ENCODE measurements at places on chromosomes 2 and 18. TPM values are rescaled to one million over a fixed set of nuclear protein-coding genes. Genes with fewer than 3 reads are reported as not detected.

MDH1B gene
- total RNA-seq, result 0.40 TPM

IGFBP5 gene
- total RNA-seq, result 183 TPM

GRCh38 chr2:146438246-146438645, 1406.6 kb upstream of the ACVR2A start:
- DNase-seq, result no peak
- no peaks in the 10 kb centered on the region for H3K4me1 ChIP-seq
- no peaks in the 10 kb centered on the region for H3K36me3 ChIP-seq

- no peaks in the 10 kb centered on the region for H3K4me1 ChIP-seq
- H3K27me3 ChIP-seq, result no peaks in the 10 kb centered on the region
- H3K36me3 ChIP-seq, result no peaks in the 10 kb centered on the region
- no peak overlapping the region for H3K27ac ChIP-seq
- DNase-seq, result no peak
Measured at GRCh38 chr2:61949714-61950560, 44.5 kb downstream of the COMMD1 start.

ALPI gene
- 22.3 TPM for total RNA-seq

ARHGEF4 gene
- 1.5 TPM for total RNA-seq

- no peak for DNase-seq
- H3K36me3 ChIP-seq, result no peaks in the 10 kb centered on the region
- no peak overlapping the region for H3K27ac ChIP-seq
- H3K4me1 ChIP-seq, result no peaks in the 10 kb centered on the region
- H3K27me3 ChIP-seq, result no peaks in the 10 kb centered on the region
Measured at GRCh38 chr18:34281290-34281689, 56.6 kb upstream of the NOL4 start.

KCNE4 gene
- 0.54 TPM for total RNA-seq

GRCh38 chr2:109433926-109434325, 179.8 kb downstream of the SEPTIN10 start:
- H3K27me3 ChIP-seq, result no peaks in the 10 kb centered on the region
- H3K27ac ChIP-seq, result no peak overlapping the region
- no peak for DNase-seq
- H3K36me3 ChIP-seq, result no peaks in the 10 kb centered on the region
- H3K4me1 ChIP-seq, result no peaks in the 10 kb centered on the region

DNA sequence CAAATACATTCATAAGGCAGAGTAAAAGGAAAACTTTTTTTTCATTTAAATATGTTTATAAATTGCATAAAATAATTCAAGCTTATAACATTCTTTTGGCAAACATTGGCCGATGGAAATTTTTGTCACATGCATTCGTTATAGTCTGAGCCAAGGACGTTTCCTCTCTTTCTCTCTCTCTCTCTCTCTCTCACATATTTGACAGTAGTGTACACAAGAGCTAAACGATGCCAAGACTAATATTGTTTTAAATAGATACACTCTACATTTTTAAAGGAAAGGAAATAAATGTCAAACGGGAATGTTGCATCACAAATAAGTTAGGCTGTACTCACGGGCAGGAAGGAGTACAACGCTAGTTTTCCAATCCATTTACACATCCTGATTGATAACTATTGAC, 251.1 kb upstream of the SMIM21 start:
- H3K27me3 ChIP-seq, result no peaks in the 10 kb centered on the region
- H3K36me3 ChIP-seq, result no peaks in the 10 kb centered on the region
- no peak overlapping the region for H3K4me3 ChIP-seq

- no peaks in the 10 kb centered on the region for H3K36me3 ChIP-seq
- no peak for DNase-seq
- H3K4me3 ChIP-seq, result no peak overlapping the region
- H3K27ac ChIP-seq, result no peak overlapping the region
Measured at GRCh38 chr2:121355488-121355887, 70.5 kb upstream of the TFCP2L1 start.

SIX3 gene
- not detected for total RNA-seq

GRCh38 chr2:216312441-216312840, 59.8 kb downstream of the MARCHF4 start:
- no peaks in the 10 kb centered on the region for H3K4me1 ChIP-seq
- no peak overlapping the region for H3K27ac ChIP-seq
- no peak for DNase-seq
- H3K27me3 ChIP-seq, result no peaks in the 10 kb centered on the region
- no peaks in the 10 kb centered on the region for H3K36me3 ChIP-seq

TNFAIP6 gene
- not detected for total RNA-seq

GRCh38 chr2:233761040-233761769, 1.1 kb downstream of the UGT1A1 start:
- no peaks in the 10 kb centered on the region for H3K4me1 ChIP-seq
- H3K4me3 ChIP-seq, result no peak overlapping the region
- H3K27ac ChIP-seq, result no peak overlapping the region
- no peak for DNase-seq
- H3K36me3 ChIP-seq, result no peaks in the 10 kb centered on the region
- no peaks in the 10 kb centered on the region for H3K27me3 ChIP-seq

C1QL2 gene
- total RNA-seq, result not detected

NR4A2 gene
- total RNA-seq, result 2.1 TPM

TGFA gene
- 51.6 TPM for total RNA-seq

- H3K4me1 ChIP-seq, result no peaks in the 10 kb centered on the region
- H3K36me3 ChIP-seq, result no peaks in the 10 kb centered on the region
- no peak for DNase-seq
- no peak overlapping the region for H3K27ac ChIP-seq
- H3K4me3 ChIP-seq, result no peak overlapping the region
- H3K27me3 ChIP-seq, result no peaks in the 10 kb centered on the region
Measured at GRCh38 chr2:128279009-128279408, 39.7 kb downstream of the HS6ST1 start.

DNA sequence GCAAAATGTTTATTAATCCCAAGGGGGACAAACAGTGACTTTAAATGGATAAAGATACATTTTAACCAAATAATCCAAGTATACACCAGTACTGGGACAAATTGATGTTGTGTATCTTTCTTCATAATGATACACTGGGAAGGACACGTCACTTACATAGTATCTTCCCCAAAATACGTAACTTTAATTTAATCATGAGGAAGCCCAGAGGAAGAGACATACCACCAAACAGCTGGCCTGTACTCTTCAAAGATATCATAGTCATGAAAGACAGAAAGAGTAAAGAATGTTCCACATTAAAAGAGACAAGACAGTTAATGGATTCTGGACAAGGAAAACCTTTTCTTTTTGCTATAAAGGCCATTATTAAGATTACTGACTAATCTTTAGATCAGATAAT, 37.1 kb downstream of the AGFG1 start:
- H3K27ac ChIP-seq, result no peak overlapping the region
- no peaks in the 10 kb centered on the region for H3K4me1 ChIP-seq

DNA sequence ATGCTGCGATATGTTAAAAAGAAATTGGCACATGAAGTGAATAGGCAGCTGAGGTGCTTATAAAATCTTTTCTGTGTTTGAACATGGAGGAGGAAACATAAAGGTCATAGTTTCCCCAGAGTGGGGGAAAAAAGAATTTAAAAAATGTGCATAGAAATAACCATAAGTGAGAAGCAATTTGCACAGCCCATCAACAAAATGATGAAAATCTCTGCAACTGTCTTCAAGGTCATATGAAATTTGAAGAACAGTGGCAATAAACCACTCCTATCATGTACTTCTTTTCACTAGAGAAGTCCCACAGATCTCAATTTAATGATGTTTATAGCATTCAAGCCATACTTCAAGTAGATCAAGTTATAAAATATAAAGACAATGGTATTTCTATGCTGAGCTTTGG, 46.7 kb upstream of the ZNF804A start:
- no peaks in the 10 kb centered on the region for H3K27me3 ChIP-seq
- H3K36me3 ChIP-seq, result no peaks in the 10 kb centered on the region
- no peak overlapping the region for H3K4me3 ChIP-seq
- H3K27ac ChIP-seq, result no peak overlapping the region
- no peaks in the 10 kb centered on the region for H3K4me1 ChIP-seq
- DNase-seq, result no peak

GRCh38 chr2:221478485-221478863, 93.6 kb downstream of the EPHA4 start:
- no peak overlapping the region for H3K27ac ChIP-seq
- H3K4me1 ChIP-seq, result no peaks in the 10 kb centered on the region
- H3K36me3 ChIP-seq, result no peaks in the 10 kb centered on the region
- no peaks in the 10 kb centered on the region for H3K27me3 ChIP-seq
- DNase-seq, result no peak
- H3K4me3 ChIP-seq, result no peak overlapping the region

CNGA3 gene
- total RNA-seq, result not detected

GRCh38 chr18:9571546-9571945, 42.8 kb downstream of the PPP4R1 start:
- no peaks in the 10 kb centered on the region for H3K4me1 ChIP-seq
- DNase-seq, result no peak
- H3K27me3 ChIP-seq, result no peaks in the 10 kb centered on the region
- no peak overlapping the region for H3K27ac ChIP-seq
- H3K4me3 ChIP-seq, result no peak overlapping the region
- no peaks in the 10 kb centered on the region for H3K36me3 ChIP-seq

DNA sequence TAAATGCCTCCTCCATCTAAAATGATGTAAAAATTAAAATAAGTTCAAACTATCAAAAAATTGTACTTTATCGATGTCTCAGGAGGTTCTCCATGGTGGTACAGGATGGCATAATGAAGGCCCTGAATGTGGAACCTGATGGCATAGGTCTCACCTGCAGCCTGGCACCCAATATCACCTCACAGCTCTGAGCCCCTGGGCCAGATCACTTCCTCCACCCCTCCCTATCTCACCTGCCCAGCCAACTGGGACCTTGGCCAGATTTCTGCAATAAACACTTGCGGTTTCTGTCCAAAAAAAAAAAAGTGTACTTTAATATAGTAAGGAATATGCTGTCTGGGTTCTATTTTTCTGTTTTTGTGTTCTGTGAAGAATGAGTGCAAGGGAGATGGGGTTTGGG, 6.7 kb upstream of the RBM45 start:
- H3K4me3 ChIP-seq, result no peak overlapping the region
- H3K4me1 ChIP-seq, result no peaks in the 10 kb centered on the region
- no peak overlapping the region for H3K27ac ChIP-seq

DNA sequence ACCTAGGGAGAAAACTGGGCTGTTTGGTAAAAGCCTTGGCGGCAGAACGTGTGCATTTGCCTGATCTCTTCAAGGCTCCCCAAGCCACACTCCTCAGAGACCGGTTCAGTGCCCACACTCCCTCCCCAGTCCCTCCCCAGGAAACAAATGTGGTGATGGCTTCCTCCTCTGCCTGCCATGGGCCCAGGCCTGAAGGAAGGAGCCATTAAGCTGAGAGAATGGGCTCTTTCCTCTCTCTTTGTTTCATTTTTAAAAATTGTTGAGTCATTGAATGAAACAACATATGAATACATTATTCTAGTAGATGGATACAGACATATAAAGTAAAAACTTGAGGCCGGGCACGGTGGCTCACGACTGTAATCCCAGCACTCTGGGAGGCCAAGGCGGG, 50.6 kb upstream of the YWHAQ start:
- H3K27me3 ChIP-seq, result no peaks in the 10 kb centered on the region
- H3K4me1 ChIP-seq, result no peaks in the 10 kb centered on the region
- no peak overlapping the region for H3K4me3 ChIP-seq
- no peaks in the 10 kb centered on the region for H3K36me3 ChIP-seq

DNA sequence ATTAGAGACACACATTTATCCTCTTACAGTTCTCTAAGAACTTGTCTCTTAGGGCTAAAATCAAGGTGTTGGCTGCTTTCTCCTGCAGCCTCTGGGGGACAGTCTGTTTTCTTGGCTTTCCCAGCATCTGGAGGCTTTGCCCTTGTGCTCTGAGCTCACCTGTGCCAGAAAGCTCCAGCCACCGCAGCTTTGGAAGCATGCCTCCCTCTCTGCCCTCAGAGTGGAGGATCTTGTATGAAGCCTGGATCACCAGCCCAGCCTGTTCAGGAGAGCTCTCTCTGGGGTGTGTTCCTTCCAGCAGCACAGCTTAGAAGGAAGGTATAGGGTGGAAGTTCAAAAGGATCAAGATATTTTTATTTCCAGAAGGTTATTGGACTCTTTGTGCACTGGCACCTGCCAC, 53.1 kb upstream of the TPO start:
- no peaks in the 10 kb centered on the region for H3K36me3 ChIP-seq
- no peak overlapping the region for H3K27ac ChIP-seq
- no peak for DNase-seq
- H3K4me1 ChIP-seq, result no peaks in the 10 kb centered on the region
- H3K4me3 ChIP-seq, result no peak overlapping the region
- no peaks in the 10 kb centered on the region for H3K27me3 ChIP-seq

FAM237A gene
- total RNA-seq, result not detected

NAT8 gene
- total RNA-seq, result 9.2 TPM

- no peak for DNase-seq
- no peak overlapping the region for H3K4me3 ChIP-seq
- no peak overlapping the region for H3K27ac ChIP-seq
- no peaks in the 10 kb centered on the region for H3K27me3 ChIP-seq
- no peaks in the 10 kb centered on the region for H3K36me3 ChIP-seq
- no peaks in the 10 kb centered on the region for H3K4me1 ChIP-seq
Measured at GRCh38 chr2:183149489-183149888, 25.2 kb downstream of the NUP35 start.
